ENCODE measurements at places on chromosomes 13 and 19.

GRCh38 chr13:45411221-45411620, 7.0 kb downstream of the SLC25A30 start:
- no peak for DNase-seq

GRCh38 chr13:76446191-76446590, 440.0 kb downstream of the KCTD12 start:
- no peak for DNase-seq

DNA sequence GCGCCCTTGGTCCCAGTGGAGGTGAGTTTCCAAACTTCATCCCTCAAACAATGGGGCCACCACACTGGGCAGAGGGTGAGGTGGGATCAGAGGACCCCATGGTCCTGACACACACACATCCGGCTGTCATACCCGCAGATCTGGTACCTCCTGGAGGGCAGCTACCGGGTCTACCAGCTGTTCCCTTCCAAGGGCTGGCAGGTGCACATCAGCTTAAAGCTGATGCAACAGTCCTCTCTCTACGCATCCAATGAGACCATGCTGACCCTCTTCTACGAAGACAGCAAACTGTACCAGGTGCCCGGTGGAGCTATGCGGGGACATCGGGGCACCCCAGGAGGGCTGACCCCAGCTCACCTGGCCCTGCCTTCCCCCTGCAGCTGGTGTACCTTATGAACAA, 14.0 kb upstream of the PSMD8 start:
- DNase-seq: no peak

DNA sequence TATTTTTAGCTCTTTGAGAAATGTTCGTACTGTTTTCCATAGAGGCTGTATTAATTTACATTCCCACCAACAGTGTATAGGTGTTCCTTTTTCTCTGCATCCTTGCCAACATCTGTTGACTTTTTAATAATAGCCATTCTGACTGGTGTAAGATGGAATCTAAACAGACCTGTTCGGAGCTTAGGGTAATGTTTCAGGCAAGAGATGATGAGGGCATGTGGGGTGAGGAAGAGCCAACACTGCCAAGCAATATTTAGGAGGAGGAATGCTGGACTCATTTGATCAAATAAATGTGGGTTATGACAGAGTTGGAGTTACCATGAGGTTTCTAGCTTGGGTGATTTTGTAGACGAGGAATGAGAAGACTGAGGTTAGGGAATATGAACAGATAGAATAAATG, 382.9 kb downstream of the KLF12 start:
- no peak for DNase-seq

DNA sequence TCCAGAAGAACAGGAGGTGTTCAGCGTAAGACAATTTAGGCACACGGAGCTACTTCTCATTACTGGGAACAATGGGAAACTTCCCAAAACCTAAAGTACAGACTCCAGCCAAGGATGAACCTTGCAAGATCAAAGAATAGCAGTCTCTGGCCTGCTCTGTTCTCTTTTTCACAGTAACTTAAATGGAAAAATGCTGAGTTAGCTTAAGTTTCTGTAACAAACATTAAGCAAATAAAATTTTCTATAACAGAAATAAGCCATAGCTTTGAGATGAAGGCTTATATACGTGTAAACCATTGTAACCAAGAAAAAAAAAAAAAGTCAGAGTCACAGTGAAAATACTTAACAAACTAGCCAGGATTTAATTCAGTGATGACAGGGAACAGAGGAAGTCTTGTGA, 18.2 kb upstream of the ZNF460 start:
- no peak for DNase-seq

DNA sequence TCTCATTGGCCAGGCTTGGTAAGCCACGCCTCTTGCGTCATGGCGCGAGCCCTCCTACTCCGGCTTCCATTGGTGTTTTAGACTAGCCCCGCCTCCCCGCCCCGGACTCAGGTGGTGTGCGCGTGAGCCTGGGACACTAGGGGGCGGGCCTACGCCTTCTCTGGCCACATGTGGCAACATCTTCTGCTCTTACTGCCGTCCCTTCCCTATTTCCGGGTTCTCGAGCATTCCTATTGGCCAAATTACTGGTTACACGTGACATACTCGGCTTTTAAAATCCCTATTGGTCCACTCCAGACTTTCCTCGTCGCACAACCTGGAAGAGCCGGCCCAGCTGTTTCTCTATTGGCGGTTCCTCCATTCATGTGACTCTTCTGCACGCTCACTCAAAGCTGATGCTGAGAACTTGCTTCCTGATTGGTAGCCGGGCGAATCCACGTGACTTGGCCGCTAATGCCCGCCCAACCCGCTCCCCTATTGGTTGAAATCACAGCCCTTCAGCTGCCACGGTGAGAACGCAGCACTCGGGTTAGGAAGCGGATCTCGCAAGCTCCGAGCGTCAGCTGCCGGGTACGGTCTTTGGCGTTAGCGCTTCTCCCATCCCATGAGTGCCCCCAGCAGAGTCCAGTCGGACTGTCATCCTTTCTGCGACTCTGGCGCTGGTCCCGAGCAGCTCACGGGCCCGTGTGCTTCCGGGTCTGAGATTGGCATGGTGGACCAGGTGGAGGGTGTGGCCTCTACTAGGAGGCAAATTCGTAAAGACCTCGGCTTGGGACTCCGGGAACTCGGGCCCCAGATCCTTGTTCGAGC, at the start of gene BLOC1S3:
TSS of gene BLOC1S3 (plus strand) at position 523 of the 810 bp plus-strand sequence. CDS start 513 bp downstream, outside the sequence.
- DNase-seq: peak; percentile 99

DNA sequence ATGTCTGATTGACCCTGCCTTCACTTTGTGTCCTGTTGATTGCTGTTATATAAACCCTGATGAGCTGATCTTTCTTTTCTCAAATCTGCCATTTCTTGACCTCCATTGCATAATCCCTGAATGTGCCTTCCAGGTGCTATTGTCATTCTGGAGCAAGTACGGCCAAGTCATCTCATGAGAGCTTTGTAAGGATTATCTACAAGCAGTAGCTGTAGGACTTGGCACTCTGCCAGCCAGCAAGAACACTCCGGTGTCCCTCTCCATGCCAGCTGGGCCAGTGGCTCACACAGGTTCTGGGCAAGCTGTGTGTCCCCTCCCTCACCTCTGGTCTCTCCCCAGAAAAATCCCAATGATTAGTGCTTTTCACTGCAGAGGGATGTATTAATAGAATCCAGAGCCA, 348.1 kb downstream of the FOXO1 start:
- no peak for DNase-seq

DNA sequence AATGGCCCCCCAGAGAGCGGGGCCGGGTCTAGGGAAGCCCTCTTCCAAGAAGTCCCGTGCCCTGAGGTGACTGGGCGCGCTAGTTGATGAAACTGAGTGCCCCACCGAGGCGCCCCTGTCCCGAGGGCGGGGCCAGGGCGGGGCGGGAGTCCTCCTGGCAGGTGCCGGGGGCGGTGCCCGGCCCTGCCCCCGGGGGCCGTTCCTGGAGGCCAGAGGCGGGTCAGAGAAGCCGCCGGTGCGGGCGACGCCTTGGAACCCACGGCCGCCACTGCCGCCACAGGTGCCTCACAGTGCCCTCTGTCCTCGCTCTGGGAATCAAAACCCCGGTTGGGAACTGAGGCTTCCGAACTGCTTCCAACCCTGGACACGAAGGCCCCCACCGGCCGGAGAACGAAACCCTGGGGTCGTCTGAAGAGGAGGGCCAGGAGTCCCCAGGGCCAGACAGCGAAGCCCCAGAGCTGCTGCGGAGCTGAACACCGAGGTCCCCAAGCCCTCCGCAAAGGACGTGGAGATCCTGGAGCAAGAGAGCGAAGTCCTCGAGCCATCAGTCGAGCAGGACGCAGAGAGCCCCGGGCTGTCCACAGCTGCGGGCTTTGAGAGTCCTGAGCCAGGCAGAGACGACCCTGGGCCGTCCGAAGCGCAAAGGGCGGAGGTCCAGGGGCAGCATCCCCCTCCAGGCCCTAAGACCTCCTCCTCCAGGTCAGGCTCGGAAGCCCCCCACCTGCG, at the start of gene MISP3:
TSS of gene MISP3 (plus strand) at position 252 of the 726 bp plus-strand sequence. CDS start 524 bp downstream, outside the sequence.
- DNase-seq: no peak

GRCh38 chr19:4657835-4658234, 12.3 kb downstream of the MYDGF start:
- DNase-seq: no peak

DNA sequence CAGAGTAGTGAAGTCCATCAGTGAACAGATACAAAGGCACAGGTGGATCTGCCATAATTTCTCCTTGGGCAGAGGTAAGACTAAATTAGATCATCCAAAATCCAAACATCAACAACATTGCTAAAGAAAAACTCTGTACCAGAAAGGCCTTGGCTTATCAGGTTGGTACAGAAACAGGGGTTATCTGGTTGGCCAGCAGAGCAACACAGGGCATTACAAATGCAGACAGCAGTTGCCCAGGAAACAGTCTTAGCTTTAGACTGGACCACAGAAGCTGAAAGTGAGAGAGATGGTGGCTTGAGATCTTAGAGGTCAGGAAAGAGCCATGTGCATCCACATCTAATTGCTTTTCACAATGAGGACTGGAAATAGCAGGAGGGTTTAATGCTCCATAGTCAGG, 26.6 kb upstream of the DGKH start:
- no peak for DNase-seq

DNA sequence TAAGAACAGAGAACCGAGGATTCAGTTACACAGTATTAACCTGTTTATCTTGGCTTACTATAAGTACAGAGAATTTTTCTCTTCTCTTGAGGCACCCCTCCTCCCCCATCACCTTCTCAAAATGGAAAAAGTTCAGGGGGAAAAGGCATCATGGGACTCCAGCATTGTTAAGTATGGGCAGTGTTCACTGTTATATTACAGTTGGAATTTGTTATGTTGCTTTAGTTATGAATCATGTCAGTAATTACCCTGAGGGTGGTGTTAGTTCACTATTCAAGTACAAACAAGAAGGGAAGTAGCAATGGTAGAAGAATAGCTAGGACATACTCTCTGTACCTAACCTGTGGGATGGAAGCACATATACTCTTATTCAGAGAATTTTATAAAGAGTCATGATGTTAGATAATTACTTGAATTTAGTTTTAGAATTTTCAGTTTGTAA, 12.0 kb downstream of the LPAR6 start:
- no peak for DNase-seq

DNA sequence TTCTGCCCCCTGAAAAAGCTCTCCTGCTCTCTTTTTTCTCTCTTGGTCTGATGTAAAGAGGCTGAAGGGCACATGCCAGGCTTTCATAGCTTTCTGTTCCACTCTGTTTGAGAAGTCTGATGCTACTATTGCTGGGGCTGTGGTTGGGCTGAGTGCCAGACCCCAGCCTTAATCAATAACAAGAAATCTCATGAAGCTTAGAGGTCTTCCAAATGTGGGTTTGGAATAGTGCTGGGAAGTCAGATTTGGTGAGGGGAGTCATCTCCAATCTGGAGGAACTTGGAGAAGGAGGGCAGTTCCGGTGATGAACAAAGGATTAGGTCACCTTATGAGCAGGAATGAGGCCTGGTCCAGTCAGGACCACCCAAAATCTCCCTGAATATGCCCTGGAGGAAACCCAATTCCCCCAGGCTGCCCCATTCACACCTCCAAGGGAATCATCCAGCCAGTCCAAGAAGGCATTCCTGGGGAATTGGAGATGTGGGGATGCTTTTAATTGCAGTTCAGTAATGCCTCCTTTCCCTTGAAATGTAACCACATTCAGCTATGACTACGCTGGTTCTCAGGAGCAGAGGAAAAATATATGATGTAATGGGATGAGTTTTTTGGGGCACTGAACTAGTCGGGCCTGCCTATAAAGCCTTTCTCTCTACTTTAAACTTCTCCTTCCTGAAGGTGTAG, 102.0 kb downstream of the STARD13 start:
- DNase-seq: no peak

GRCh38 chr13:66335626-66336025, 894.5 kb downstream of the PCDH9 start:
- DNase-seq: no peak
